Activated T-helper 9 cell treated with anti-CD3 and anti-CD28 coated beads, Interleukin-2, amount 50 U/mL, for 16 hours (primary cell): ENCODE measurements at places on chromosomes 3 and 15.

DNA sequence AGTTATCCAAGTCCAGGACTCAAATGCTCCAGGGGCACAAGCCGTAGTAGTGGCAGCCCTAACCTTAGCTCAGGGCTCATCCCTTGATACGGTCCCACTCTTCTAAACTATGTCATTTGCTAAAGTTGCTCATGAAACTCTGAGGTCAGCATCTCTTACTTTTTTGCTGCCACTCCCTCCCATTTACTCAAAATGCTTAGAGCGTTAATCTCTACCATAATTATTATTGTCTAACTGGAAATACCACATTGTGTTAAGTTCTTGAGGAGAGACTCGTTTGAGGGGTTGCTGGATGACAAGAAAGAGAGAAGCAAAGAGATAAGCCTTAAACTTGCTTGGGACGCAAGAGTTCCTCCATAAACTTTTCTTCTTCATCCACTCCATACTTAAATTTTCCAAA is 26.9 kb upstream of the TMOD3 start:
- DNase-seq, result no peak

GRCh38 chr3:32381922-32382321 is 9.7 kb upstream of the CMTM7 start:
- DNase-seq, result no peak

- no peak for DNase-seq
Observed at GRCh38 chr15:81575436-81576123, 201.6 kb upstream of the TMC3 start.

DNA sequence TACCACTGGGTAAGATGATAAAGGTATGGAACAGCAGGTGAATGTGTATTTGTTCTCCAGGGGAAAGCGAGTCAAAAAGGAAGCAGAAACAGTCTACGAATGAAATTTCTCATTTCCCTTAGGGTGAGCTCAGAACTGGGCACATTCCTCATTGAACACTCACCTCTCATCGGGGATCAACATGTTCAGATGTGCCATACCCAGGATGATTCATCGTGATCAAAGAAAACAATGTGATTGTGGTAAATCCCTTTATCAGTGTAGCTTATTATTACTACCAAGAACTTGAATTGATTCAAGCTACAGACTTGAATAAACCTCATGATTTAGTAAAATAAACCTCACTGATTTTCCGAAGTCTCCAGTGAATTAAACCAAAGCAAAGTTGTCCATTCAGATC is 72.1 kb downstream of the GJD2 start:
- no peak for DNase-seq

GRCh38 chr3:112605285-112605684 is 35.7 kb downstream of the CCDC80 start:
- DNase-seq, result no peak

- no peak for DNase-seq
Observed at GRCh38 chr15:85534031-85534430, 153.6 kb downstream of the AKAP13 start.

DNA sequence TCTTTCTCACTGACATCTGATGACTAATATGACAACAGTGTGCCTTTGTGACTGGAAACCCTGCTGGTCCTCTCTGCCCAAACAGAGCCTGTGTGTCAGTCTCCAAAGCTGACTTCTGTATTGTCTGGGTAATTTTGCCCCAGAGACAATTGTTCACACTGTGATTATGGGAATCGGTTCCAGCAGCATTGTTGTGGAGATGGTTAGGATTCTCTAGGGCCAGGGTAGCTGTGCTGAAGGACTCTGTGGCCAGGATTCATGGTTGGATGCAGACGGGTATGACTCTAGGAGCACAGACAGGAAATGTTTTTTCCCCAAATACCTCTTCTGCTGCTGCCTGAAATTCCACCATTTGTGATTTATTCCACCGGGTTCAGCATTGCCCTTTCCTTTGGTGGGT is 57.5 kb upstream of the ITGA11 start:
- DNase-seq, result no peak

DNA sequence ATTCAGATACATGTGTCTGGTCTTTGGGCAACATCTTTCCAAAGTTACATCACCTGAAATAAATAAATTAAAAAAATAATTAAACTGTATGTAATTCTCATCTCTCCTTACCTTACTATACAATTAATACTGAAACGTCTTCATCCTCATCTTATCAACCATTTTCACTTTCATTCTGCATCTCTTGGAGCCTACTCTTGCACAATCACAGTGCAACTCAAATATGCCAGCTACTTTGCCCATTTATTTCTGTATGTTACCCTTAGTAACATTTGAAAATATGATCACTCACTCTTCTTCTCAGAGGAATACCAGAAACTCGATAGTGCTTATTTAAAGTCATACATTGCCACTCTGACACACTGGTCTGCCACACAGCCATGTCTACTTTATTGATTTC is 1357.1 kb upstream of the CADM2 start:
- DNase-seq, result no peak

DNA sequence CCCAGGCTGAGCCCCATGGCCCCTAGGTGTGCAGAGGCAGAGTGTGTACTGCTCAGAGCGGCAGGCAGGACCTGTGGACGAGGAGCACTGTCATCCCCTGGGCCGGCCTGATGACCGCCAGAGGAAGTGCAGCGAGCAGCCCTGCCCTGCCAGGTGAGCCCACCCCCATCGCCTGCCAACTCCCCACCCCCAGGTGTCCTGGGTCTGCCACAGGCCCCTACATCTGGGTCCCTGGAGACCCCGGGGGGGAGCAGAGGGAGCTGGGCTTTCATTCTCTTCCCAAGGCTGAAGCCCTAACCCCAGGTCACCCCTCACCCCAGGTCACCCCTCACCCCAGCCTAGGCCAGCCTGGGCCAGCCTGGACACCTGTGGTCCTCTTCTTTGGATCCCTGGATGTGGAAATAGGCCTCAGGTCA is 93.1 kb downstream of the TBC1D2B start:
- DNase-seq, result no peak

DNA sequence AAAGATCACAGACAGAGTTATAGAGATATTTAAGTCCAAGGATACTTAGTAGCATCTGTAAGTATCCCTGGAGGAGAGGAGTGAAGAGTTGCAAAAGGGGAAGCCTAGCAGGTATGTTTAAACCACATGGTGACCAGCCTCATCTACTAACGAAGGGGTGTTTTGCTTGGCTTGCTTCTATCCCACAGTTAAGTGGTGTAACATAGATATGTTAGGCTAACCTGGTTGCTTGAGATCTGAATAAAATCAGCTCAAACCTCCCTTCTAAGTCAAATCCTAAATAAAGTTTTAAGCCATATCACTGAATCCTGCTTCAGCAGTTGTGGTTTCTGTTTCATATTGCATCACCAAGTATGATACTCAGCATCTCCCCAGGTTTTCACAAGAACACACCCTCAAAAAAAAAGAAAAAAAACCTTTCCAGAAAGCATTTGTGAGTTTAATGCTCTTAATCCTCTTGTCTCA is 880.2 kb downstream of the ROBO1 start:
- no peak for DNase-seq

GRCh38 chr15:55627730-55628368 is 39.7 kb upstream of the PYGO1 start:
- no peak for DNase-seq

DNA sequence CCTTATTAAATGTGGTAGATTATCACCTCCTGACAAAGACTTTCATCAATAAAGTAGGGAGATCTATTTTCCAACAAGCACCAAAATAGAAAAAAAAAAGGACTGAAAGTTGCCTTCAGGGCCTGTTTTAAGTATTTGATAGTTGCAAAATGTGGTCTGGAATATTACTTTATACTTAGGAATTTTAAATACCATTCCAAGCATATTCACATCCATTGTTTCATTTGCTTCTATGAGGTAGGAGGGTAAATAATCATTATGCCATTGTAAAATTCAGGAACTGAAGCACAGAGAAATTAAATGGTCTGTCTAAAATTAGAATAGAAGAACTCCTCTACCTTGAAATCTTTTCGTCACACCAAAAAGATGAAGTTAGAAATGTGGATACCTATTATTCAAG is 110.0 kb downstream of the TMCC1 start:
- DNase-seq, result no peak
